ENCODE measurements at places on chromosomes 6 and 20.

GRCh38 chr6:40962241-40962640 is 76.8 kb downstream of the UNC5CL start:
- no peak for DNase-seq

DNA sequence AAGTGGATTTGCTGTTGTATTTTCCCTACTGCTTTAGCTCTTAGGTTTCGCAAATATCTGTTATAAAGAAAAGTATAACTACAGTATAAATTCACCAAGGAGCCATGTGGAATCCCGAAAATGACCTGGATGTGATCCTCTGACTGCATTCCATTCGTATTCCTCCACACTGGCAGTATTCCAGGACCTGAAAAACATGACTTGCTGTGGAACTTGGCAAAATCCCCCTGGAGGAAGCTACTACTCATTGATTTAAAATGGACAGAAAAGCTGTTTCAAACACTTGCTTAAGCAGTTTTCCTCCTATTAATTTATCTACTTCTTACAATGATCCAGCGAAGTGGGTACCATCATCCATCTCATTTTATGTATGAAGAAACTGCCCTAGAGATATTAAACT is 13.3 kb upstream of the ENPP5 start:
- DNase-seq = no peak

- peak; percentile 71 for DNase-seq
Measured at GRCh38 chr20:41249411-41250281, 67.9 kb downstream of the ZHX3 start.

DNA sequence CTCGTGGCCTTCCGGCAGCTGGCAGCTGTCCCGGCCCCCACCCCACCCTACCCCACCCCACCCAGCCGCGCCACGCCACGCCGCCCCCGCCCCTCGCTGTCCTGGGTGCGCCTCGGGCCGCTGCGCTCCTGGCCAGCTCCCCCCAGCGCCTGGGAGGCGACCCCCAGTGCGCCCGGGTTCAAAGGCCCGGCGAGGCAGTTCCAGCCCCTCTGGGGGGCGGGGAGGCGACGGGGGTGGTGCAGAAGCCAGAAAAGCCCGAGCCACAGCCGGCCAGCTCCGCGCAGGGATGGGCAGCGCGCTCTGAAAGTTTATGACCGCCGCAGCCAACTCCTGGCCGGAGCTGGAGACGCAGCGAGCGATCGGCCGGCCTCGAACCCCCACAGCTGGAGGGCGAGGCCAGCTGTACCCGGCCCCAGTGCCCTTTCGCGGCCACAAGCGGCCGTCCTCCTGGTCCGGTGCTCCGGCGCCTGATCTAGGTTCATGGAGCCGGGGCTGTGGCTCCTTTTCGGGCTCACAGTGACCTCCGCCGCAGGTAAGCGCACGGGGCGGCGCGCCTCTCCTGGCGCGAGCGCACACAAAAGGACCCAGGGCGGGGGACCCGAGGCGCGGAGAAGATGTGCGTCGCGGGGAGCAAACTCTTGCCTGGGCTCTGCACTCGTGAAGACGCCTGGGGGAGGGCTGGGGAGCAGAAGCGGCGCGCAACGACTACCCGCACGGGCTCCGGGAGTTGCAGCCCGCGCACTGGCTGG is at the start of gene EDN3:
Gene EDN3 (plus strand): TSS at position 279 of the 749 bp plus-strand sequence. CDS start 202 bp downstream, at position 481.
- peak; percentile 53 for DNase-seq

DNA sequence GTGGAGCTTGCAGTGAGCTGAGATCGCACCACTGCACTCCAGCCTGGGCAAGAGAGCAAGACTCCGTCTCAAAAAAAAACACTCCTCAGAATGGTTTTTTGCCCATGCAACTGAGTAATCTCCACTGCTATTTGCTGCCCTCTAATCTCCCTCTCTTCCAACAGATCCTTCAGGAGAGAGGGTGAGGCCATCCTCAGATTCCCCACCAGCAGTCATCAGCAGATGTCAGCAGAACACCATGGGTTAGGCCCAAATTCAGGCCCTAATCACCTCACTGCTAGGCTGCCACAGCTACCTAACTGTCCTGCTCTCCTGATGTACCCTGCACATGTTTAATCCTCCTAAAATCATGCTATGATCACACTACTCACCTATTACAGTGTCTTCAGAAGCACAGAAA is 63.2 kb upstream of the BEND6 start:
- DNase-seq = no peak

DNA sequence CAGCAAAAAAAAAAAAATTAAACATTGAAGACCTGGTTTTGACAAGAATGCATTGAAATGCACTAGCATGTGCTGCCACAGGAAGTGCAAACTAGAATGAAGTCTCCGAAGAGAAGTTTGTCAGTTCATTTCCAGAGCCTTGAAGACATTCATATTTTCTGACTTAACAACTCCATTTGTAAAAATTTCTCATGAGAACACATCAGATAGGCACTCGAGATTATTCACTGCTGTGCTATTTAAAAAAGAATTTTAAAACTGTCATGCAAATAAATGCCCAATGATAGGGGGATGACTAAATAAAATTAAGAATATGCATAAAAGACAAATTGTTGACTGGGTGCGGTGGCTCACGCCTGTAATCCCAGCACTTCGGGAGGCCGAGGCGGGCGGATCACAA is 394.6 kb upstream of the JARID2 start:
- DNase-seq = no peak

DNA sequence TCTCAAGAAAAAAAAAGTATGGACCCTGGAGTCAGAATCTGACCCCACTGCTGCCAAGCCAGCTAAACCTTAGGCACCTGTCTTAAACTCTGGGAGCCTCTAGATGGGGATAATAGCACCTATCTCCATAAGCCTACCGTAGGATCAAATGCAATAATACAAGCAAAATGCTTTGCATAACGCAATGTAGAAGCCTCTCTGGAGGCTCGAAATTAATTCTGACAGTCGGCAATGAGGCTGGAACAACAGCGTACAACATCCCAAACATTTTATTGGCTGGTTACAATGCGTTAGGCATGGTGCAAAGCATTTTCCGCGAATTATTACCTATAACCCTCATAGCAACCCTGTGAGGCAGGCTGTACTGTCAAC is 521 bp downstream of the CDK5RAP1 start:
- peak; percentile 57 for DNase-seq

DNA sequence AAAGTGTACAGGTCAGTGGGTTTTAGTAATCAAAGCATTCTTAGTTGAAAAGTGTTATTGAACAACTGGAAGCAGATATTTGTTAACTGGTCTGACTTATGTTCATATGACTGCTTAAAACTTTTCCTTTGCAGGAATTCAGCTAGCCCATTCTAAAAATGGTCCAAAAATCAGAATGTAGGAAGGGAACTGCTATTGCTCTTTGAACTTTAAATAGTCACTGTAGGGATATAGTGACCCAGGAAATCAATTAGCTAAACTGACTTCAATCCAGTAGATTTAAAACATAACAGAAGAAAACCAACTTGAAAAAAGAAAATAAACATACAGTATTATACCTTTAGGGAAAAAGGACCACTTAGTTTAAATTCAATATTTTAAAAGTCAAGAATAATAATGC is 25.5 kb downstream of the AKAP12 start:
- DNase-seq = no peak

DNA sequence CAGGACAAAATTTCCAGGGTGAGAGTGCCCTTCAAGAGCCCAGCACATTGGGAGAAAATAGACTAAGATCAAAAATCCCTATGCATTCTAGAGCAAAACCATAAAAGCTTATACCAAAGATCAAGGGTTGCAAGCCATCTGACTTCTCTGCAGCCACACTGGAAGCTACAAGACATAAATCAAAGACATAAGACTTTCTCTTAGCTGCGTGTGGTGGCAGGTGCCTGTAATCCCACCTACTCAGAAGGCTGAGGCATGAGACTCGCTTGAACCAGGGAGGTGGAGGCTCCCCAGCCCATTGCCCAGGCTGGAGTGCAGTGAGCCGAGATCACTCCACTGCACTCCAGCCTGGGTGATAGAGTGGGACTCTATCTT is 91.9 kb upstream of the NXT1 start:
- DNase-seq = no peak

DNA sequence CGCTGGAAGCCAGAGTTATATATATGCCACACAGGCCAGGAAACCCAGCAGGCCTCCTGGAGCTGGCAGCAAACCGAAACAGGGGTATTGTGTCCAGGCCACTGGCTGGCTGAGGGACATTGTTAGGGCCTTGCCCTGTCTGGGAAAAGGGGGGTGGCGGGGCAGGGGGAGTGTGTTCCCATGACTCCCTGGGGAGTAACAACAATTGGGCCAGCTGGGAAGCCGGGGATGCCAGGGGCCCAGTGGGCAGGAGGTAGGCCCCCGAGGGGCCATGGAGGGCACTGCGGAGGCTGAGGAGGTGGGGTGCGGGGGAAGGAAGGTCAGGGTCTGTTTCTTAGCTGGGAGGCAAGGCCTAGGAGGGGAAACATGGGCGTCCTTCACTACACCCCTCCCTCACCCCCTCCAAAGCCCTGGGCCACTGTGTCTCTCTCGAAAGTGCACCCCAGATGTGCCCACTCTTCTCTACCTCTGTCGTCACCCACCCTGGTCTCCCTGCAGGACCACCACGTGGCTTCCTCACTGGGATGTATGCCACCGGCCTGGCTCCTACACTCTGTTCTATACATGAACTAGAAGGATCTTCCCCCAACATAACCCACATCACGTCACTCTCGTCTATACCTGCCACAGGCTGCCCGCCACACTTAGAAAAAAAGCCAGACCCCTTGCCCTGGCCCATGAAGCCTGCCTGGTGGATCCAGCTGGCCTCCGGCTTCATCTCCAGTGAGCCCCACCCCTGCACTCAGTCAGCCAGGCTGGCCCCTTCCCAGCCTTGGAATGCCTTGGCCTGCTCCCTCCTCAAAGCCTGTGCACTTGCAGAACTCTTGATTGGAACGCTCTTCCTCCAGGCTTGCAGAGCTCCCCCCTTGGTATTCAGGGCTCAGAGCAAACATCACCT is 7.8 kb upstream of the E2F1 start:
- DNase-seq = no peak

GRCh38 chr6:93182938-93183479 is 236.3 kb downstream of the EPHA7 start:
- DNase-seq = no peak

GRCh38 chr6:156775717-156776116 is 1.5 kb upstream of the ARID1B start:
- no peak for DNase-seq

GRCh38 chr20:14543040-14543439 is 205.6 kb upstream of the FLRT3 start:
- no peak for DNase-seq

DNA sequence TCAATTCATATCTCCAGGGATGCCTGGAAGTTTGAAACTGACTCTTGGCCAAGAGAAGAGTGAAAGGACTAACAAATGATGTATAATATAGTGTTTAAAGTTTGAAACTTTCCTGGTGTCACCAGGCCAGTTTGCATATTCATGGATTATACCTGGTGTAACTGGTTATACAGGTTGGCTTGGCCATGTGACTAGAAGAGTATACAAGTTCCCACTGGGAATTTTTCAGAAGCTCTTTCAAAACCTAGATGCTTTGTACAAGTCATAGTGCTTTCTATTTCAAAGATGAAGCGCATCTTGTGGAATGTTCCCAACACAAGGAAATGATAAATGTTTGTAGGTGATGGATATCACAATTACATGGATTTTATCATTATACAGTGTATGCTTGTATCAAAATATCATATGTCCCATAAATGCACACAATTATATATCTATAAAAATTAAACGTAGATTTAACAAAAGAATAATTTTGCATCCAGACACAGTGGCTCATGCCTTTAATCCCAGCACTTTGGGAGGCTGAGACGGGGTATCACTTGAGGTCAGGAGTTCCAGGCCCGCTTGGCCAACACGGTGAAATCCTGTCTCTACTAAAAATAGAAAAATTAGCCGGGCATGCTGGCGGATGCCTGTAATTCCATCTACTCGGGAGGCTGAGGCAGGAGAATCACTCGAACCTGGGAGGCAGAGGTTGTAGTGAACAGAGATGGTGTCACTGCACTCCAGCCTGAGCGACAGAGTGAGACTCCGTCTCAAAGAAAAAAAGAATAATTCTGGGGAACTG is 1420.2 kb downstream of the GRIK2 start:
- peak; percentile 51 for DNase-seq

DNA sequence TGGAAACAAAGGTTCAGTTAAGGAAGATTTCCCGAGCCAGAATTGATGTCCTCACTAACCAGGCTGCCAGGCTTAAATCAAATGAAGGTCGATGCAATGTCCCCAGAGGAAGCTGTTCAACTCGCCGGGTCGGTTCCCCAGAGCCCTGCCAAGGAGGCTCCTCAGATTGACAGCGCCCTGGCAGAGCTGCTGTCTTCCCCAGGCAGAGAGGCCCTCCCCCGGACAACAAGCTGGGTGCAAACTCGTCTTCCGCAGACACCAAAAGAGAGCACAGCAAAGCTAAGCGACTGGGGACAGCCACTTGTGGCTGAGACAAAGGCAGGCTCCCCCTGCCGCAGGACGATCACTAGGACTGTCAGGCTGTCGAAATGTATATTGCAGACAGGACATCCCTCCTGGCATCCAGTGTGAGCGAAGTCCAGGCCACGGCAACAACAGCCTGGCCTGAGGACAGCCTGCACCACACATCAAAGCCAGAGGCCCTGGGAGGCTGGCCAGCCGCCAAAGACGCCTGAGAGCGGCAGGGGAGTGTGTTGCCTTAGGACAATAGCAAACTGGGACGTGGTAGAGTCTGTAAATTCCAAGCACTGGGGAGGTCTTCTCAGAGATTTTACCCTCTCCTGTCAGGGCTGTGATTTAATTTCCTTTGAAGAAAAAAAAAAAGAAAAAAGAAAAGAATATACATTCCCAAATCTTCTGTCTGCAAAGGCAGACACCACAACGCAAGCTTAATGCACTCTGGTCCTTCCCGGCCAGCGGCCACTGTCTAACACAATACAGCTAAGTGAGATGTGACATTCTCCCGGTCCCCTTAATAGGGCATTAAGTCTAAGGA is 99.1 kb downstream of the HIVEP2 start:
- DNase-seq = peak; percentile 67

- no peak for DNase-seq
Measured at GRCh38 chr6:6350696-6351095, 30.2 kb upstream of the F13A1 start.

GRCh38 chr6:939526-940252 is 246.8 kb upstream of the EXOC2 start:
- DNase-seq = no peak

GRCh38 chr20:9518576-9519175 is 4.3 kb downstream of the LAMP5 start:
- no peak for DNase-seq

GRCh38 chr6:48037946-48038345 is 73.1 kb downstream of the PTCHD4 start:
- DNase-seq = no peak

GRCh38 chr6:127058027-127058426 is 60.4 kb upstream of the RSPO3 start:
- no peak for DNase-seq

- no peak for DNase-seq
Measured at GRCh38 chr6:13351271-13351670, 22.9 kb upstream of the TBC1D7 start.

DNA sequence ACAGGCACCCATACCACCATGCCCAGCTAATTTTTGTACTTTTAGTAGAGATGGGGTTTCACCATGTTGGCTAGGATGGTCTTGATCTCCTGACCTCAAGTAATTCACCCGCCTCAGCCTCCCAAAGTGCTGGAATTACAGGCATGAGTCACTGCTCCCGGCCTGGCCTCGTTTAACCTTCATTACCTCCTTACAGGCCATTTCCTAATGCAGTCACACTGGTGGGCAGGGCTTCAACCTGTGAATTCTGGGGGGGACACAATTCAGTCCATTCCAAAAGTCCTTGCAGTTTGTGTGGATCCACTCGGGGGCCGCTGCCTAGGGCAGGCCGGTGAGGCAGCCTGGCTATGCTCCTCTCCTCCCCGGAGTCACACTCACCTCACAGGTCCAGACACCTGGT is 112.4 kb upstream of the SNX9 start:
- DNase-seq = no peak
